ENCODE measurements at places on chromosomes 2 and 18. TPM values are rescaled to one million over a fixed set of nuclear protein-coding genes. Genes with fewer than 3 reads are reported as not detected.
A peak's percentile ranks its signal among the peaks of the same experiment; 100 is the strongest.

DNA sequence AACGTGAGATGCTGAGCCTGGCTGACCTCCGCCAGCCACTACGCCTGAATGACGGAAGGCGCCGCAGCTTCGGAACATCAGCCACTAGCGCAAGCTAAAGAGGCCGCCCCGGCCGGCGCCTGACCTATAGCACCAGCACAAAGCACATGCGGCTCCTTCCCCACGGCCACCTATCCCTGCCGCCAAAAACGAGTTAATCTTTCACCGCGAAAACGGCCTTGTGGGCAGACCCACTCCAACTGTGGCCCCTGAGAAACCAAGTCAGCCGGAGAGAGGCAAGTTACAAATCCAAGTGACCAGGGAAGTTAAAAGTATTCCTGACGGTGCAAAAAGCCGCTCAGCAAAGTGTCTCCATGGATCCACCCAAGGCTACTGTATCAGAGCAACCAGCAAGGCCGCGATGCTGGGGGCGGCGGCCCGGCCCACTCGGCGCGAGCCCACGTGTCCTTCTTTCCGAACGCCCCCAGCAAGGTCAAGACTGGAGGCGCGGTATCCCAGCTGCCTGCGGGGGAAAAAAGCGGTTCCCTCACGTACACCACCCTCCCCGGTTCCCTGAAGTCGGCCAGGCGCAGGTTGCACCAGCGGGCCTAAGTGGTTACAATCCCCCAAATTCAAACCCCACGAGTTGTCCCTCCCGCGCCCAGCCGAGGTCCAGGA, 575 bp downstream of the HSPD1 start:
- no peaks in the 10 kb centered on the region for H3K27me3 ChIP-seq
- peak; percentile 86 for DNase-seq
- H3K4me3 ChIP-seq: peak overlapping the region; percentile 78

DNA sequence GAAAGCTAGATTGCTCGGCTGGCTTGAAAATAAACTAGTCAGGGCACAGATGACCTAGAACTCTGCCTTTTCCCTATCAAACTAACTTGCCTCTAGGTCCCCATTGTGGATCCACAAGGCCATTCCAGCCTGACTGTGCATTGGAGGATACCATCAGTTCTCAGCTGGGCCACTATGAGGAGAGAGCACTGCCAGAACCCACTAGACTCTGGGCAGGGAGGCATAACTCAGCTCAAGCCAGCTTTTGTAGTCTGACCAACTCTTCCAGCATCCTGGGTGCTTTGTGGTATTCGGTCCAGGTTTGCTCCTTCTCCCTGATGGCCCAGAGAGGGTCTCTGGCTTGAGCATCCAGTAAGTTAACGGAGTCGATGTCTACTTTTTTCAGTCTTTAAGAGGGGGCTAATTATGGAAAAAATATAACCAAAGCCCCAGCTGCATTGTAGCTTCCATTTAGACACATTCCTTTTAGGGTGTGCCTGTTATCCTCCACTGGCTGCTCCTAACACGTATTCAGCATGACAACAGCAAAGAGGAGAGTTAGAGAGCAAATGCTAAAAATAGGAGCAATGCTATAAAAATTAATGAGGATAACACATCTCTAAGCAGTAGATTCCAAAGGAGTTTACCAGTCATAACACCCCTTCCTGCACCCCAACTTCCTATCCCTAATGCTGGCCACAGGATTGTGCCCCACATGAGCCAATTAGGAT, 15.2 kb downstream of the GKN2 start:
- H3K36me3 ChIP-seq: no peaks in the 10 kb centered on the region
- no peak overlapping the region for H3K4me3 ChIP-seq
- no peaks in the 10 kb centered on the region for H3K27me3 ChIP-seq
- no peak overlapping the region for H3K27ac ChIP-seq

- H3K27ac ChIP-seq: peak overlapping the region; percentile 96
- H3K27me3 ChIP-seq: no peaks in the 10 kb centered on the region
- H3K4me1 ChIP-seq: peaks cover 8% of the 10 kb centered on the region
- DNase-seq: no peak
These were observed 42.3 kb downstream of the RPL37A start for GRCh38 chr2:216540920-216541319.

DNA sequence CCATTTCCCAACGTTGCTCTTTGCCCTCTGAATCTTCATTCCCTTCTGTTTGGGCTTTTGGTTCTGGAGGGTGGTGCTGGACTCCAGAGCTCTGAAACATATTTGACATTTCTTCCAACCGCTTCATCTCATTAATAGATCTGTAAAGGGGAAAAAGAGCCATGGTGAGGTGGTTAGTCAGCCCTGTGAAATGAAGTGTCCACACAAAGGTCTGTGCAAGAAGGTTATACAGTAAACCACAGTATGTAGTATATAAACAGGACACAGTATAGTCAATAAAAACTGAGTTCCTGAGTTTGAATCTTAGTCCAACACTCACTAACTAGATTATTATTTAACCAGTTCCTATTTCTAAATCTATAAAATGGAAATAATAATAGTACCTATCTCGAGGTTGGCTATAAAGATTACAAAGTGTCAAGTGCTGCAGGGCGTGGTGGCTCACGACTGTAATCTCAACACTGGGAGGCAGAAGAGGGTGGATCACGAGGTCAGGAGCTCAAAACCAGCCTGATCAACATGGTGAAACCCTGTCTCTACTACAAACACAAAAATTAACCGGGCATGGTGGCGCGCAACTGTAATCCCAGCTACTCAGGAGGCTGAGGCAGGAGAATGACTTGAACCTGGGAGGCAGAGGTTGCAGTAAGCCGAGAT, 13.1 kb downstream of the STARD7 start:
- H3K27me3 ChIP-seq: no peaks in the 10 kb centered on the region
- H3K4me3 ChIP-seq: no peak overlapping the region
- no peak for DNase-seq

DNA sequence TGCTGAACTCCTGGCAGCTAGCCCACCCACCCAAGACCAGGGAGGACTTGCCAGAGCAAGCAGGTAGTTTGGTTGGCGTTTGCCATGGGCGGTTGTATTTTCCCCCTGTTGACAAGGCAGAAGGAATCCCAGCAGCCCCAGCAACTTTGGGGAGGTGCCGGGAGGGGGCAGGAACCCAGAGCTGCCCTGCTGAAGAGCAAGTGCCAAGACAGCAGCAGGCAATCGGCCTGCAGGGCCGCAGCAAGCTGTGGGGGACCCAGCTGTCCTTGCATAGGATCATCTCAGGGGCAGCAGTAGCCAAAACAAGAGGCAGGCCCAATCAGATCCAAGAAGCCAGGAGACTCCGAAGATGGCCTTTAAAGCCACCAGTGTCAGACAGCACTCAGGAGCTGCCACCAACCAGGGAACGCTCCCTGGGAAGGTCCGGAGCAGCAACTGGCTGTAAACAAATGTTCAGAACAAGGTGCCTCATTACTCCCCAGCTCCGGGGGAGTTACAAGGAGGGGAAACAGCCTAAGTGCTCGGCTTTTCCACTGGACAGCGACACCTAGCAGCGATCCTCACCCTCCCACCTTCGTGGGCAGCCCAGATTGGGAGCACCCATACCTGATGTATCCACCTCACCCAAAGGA, 2.1 kb downstream of the ST8SIA5 start:
- H3K27ac ChIP-seq: no peak overlapping the region
- no peak overlapping the region for H3K4me3 ChIP-seq
- no peak for DNase-seq

DNA sequence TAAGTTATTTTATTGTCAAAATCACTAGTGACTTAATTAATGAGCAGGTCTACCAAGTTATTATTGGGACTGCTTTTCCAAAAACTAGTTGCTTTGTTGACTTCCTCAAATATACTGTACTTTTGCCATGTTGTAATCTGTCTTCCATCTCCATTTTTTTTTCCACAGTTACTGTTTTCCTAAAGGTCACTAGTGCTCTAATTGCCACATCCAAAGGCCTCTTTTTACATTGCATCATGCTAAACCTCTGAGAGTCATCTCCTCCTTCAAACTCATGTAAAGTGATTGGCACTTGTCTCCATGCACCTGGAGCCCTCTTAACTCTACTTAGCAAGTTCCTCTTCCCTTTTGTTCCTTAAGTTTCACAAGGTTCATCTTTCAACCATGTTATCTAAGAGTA, 11.8 kb downstream of the PMAIP1 start:
- H3K27ac ChIP-seq: no peak overlapping the region
- H3K36me3 ChIP-seq: no peaks in the 10 kb centered on the region
- H3K27me3 ChIP-seq: no peaks in the 10 kb centered on the region
- DNase-seq: no peak

FAM124B gene
- 2.4 TPM for total RNA-seq

DSG1 gene
- not detected for total RNA-seq

- no peaks in the 10 kb centered on the region for H3K27me3 ChIP-seq
- H3K27ac ChIP-seq: no peak overlapping the region
- no peak for DNase-seq
- H3K4me3 ChIP-seq: no peak overlapping the region
These were observed 382.9 kb downstream of the DCC start for GRCh38 chr18:52722904-52723303.

GKN1 gene
- total RNA-seq: not detected

DNA sequence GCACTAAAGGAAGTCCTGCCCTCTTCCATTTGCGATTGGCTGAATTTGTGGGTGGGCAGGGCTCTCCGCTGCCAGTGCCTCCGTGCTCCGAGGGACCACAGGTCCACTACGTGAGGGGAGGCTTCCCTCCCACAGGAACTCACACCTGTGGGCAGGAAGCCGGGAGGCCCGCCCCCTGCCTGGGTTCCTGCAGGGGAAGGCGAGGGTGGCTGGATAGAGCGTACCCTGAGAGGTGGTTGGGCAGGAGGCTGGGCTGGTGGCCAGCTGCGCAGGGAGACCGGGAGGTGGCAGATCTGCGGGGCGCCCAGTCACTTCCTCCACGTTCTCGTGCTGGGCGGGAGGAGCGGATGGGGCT, 47.0 kb upstream of the PTH2R start:
- DNase-seq: no peak
- H3K36me3 ChIP-seq: peaks cover 6% of the 10 kb centered on the region
- H3K4me1 ChIP-seq: no peaks in the 10 kb centered on the region
- H3K4me3 ChIP-seq: no peak overlapping the region

- peak; percentile 49 for DNase-seq
- no peaks in the 10 kb centered on the region for H3K27me3 ChIP-seq
- no peaks in the 10 kb centered on the region for H3K4me1 ChIP-seq
- peak overlapping the region; percentile 100 for H3K4me3 ChIP-seq
- no peaks in the 10 kb centered on the region for H3K36me3 ChIP-seq
These were observed 613 bp downstream of the COL5A2 start for GRCh38 chr2:189178726-189179569.

ECEL1 gene
- total RNA-seq: 2.1 TPM

GPR75 gene
- total RNA-seq: 3.1 TPM

- no peak overlapping the region for H3K27ac ChIP-seq
- no peaks in the 10 kb centered on the region for H3K4me1 ChIP-seq
- no peaks in the 10 kb centered on the region for H3K36me3 ChIP-seq
- DNase-seq: no peak
These were observed 9.7 kb downstream of the SEC11C start for GRCh38 chr18:59149416-59149815.

All from aorta (tissue), 5 donors.